ENCODE measurements at places on chromosomes 12 and 14. TPM values are rescaled to one million over a fixed set of nuclear protein-coding genes. Genes with fewer than 3 reads are reported as not detected.

The CYP46A1 gene
- polyA plus RNA-seq, result 1.0 TPM

The COL2A1 gene
- polyA plus RNA-seq, result not detected

The CARMIL3 gene
- 0.85 TPM for polyA plus RNA-seq

The JAG2 gene
- polyA plus RNA-seq, result 14.1 TPM

The EPYC gene
- polyA plus RNA-seq, result not detected

The SMIM41 gene
- 1.9 TPM for polyA plus RNA-seq

The MLF2 gene
- polyA plus RNA-seq, result 171 TPM

DNA sequence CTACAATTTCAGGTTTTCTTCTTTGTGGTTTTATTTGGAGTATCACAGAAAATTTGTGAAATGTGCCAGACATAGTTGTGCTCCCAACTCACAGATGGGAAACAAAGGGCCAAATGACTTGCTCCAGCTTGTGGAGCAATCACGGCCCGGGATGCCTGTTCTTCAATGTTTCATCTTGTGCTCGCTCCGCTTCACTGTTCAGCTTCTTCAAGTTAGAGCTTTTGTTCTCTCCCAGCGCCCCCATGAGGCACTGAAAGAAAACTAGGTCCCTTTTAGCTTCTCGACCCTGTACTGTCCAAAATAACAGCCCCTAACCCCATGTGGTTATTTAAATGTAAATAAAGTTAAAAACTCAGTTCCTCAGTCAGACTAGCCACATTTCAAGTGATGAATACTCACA is 187.9 kb upstream of the STXBP6 start:
- H3K4me1 ChIP-seq, result no peaks in the 10 kb centered on the region
- no peaks in the 10 kb centered on the region for H3K27me3 ChIP-seq
- peak; percentile 38 for DNase-seq
- H3K4me3 ChIP-seq, result no peak overlapping the region

GRCh38 chr12:92408072-92408900 is 262.6 kb upstream of the BTG1 start:
- no peaks in the 10 kb centered on the region for H3K36me3 ChIP-seq
- DNase-seq, result no peak
- no peak overlapping the region for H3K4me3 ChIP-seq
- no peaks in the 10 kb centered on the region for H3K4me1 ChIP-seq
- no peaks in the 10 kb centered on the region for H3K27me3 ChIP-seq

GRCh38 chr12:127230843-127231260 is 1036.1 kb upstream of the TMEM132C start:
- DNase-seq, result no peak
- H3K4me3 ChIP-seq, result no peak overlapping the region
- H3K27ac ChIP-seq, result no peak overlapping the region
- no peaks in the 10 kb centered on the region for H3K4me1 ChIP-seq

DNA sequence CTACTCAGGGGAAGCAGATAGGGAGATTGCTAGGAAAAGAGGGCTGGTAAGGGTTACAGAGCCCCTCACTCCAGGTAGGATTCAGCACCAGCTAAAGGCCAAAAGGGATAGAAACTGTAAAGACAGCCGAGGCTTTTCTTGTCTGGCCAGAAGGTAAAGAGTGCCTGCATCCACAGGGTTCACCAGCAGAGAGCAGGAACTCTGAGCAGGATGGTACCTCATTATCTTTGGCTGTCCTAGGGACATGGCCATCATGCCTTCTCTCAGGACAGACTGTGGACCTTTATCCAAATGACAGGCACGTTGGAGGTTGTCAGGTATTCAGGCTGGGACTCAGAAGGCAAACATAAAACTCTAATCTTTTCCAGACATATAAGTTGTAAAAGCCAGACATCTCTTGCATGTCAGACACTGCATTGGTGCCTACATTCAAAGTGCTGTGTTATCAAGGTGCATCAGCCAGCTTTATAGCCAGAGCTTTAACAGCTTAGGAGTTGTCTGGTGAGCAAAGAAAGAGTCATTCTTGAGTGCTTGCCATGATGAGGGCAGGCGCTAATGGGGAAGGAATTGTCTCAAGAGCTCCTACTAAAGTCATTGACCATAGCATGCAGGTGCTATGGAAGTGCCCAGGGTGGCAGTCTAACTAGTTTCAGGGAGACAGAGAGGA is 89.5 kb downstream of the PELI2 start:
- peaks cover 3% of the 10 kb centered on the region for H3K4me1 ChIP-seq
- H3K27ac ChIP-seq, result peak overlapping the region; percentile 27
- DNase-seq, result no peak
- no peak overlapping the region for H3K4me3 ChIP-seq
- no peaks in the 10 kb centered on the region for H3K27me3 ChIP-seq
- no peaks in the 10 kb centered on the region for H3K36me3 ChIP-seq

DNA sequence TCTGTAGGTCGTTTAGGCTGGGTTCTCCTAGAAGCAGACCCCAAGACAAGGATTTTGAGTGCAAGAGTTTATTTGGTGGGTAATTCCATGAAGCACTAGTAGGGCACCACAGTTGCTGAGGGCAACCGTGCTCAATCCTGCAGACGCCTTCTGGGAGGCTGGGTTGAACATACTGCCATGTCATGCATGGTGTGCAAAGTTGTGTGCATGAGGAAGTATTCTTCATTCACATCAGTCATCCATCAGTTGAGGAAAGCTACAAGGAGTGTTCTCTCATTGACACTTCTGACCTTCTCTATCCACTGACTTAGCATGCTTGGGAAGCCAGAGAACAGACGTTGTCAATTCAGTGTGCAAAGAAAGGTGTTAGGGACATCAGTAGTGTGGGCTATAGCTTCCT is 179.2 kb downstream of the PTPN11 start:
- H3K36me3 ChIP-seq, result no peaks in the 10 kb centered on the region
- H3K27ac ChIP-seq, result no peak overlapping the region
- H3K27me3 ChIP-seq, result no peaks in the 10 kb centered on the region

DNA sequence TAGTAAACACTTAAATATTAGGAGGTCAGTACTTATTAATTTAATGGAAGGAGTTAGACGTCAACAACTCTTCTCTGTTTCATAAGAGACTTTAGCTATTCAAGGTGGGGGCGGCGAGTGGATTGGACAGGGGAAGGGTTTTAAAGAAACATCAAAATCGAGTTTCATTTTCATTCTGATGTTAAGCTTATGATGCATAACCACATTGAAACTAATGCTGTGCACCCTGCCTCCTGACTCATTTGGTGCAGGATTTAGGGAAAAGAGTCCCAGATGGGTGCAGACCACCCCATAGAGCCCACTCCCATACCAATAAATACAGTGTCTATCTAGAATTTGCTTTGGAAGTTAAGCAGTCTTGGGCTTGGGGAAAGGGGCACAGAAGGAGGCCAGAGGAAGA is 7.4 kb downstream of the ZBTB39 start:
- H3K4me1 ChIP-seq, result no peaks in the 10 kb centered on the region
- no peak overlapping the region for H3K27ac ChIP-seq
- H3K27me3 ChIP-seq, result no peaks in the 10 kb centered on the region

DNA sequence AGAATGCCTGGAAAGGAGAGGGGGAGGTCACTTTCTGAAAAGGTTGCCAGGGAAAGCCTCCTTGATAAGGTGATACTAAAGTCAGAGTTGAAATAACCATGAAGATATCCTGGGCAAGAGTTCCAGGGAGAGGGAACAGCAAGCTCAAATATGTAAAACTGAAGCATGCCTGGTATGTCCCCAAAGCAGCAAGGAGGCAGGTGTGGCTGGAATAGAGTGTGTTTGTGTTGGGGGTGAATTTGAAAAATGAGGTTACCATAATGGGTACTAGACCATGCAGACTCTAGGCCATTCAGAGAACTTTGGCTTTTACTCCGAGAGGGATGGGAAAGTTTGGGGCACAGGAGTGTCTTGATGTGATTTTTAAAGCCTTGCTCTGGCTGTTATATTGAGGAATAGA is 66.7 kb upstream of the PTCSC3 start:
- H3K27me3 ChIP-seq, result no peaks in the 10 kb centered on the region
- DNase-seq, result no peak
- H3K27ac ChIP-seq, result peak overlapping the region; percentile 6
- H3K4me3 ChIP-seq, result no peak overlapping the region
- H3K36me3 ChIP-seq, result no peaks in the 10 kb centered on the region
- no peaks in the 10 kb centered on the region for H3K4me1 ChIP-seq

DNA sequence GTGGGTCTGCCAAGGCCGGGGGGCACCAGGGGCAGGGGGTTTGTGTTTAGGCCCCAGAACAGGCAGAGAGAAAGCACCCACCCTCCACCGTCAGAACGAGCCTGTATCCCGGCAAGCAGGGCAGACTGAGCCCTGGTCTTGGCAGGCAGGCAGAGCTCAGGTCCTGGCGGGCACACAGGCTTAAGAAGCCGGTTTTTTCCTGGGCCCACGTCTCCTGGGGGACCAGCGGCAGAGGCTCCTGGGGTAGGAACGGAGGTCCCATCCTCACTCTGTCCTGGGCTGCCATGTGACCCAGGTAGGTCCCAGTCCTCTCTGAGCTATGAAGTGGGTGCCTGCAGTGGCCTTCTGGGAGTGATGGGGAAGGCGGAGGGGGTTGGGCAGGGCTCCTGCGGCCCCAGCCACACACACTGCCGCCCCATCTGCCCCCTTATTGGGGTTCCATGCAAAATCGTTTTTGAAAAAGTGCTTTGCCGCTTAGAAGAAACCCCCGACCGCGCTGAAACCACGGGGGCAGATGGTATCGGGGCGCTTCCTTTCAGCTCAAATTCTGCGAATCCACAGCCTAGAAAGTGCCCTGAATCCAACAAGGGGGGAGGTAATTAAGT is 24.2 kb downstream of the SH2B3 start:
- H3K4me3 ChIP-seq, result no peak overlapping the region
- peaks cover 3% of the 10 kb centered on the region for H3K36me3 ChIP-seq
- peaks cover 4% of the 10 kb centered on the region for H3K4me1 ChIP-seq
- no peaks in the 10 kb centered on the region for H3K27me3 ChIP-seq

GRCh38 chr12:52198454-52199215 is 6.8 kb upstream of the KRT80 start:
- no peak overlapping the region for H3K4me3 ChIP-seq
- H3K27me3 ChIP-seq, result peaks cover 3% of the 10 kb centered on the region
- H3K4me1 ChIP-seq, result peaks cover 5% of the 10 kb centered on the region
- DNase-seq, result no peak

- no peaks in the 10 kb centered on the region for H3K4me1 ChIP-seq
- H3K27me3 ChIP-seq, result no peaks in the 10 kb centered on the region
- no peak overlapping the region for H3K4me3 ChIP-seq
These were observed 12.8 kb upstream of the FBRSL1 start for GRCh38 chr12:132477017-132477702.

- no peak overlapping the region for H3K27ac ChIP-seq
- DNase-seq, result peak; percentile 86
- H3K27me3 ChIP-seq, result no peaks in the 10 kb centered on the region
- no peak overlapping the region for H3K4me3 ChIP-seq
- H3K4me1 ChIP-seq, result peaks cover 8% of the 10 kb centered on the region
- H3K36me3 ChIP-seq, result no peaks in the 10 kb centered on the region
These were observed 34.2 kb upstream of the KICS2 start for GRCh38 chr12:64256166-64256800.

DNA sequence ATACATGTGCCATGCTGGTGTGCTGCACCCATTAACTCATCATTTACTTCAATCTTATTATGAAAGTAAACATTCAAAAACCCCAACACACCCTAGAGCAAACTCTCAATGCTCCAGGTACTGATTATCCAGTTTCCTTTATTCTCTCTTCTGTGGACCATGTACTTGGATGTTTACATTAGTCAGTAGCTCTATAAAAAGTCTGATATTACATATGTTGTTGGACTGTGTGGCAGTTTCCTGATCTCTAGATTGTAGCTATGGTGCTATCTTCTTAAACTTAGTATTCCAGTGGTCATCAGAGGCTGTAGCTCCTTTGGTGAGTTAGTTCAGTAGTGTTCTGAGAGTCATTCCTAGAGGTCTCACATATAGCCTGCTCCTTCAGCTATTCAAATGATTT is 25.1 kb upstream of the ITGA5 start:
- H3K27ac ChIP-seq, result no peak overlapping the region
- DNase-seq, result peak; percentile 25
- peaks cover 2% of the 10 kb centered on the region for H3K4me1 ChIP-seq

DNA sequence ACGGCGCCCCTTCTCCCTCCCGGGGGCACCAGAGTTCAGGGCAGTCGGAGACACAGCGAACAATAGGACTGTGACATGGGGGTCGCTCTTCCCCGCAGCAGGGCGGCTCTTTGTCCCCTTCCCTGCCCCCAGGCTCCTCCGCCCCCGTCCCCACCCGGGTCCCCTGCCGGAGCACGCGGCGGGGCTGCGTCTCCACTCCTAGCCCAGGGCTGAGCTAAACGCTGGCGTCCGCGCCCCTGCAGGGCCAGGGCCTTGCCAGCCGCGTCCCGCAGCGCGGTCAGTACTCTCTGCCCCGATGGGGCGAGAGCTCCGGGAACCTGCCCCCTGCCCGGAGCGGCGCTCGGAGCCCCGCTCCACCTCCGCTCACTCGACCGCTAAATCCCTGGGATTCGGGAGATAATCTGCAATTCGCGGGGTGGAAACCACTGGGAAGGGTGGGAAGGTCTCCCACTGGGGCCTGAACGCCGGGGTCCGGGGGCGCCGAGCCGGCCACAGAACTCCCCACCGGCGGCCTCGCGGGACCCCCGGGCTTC is 825 bp upstream of the CCDC85C start:
- no peaks in the 10 kb centered on the region for H3K36me3 ChIP-seq
- no peaks in the 10 kb centered on the region for H3K27me3 ChIP-seq
- H3K4me1 ChIP-seq, result peaks cover 8% of the 10 kb centered on the region
- H3K27ac ChIP-seq, result peak overlapping the region; percentile 89

DNA sequence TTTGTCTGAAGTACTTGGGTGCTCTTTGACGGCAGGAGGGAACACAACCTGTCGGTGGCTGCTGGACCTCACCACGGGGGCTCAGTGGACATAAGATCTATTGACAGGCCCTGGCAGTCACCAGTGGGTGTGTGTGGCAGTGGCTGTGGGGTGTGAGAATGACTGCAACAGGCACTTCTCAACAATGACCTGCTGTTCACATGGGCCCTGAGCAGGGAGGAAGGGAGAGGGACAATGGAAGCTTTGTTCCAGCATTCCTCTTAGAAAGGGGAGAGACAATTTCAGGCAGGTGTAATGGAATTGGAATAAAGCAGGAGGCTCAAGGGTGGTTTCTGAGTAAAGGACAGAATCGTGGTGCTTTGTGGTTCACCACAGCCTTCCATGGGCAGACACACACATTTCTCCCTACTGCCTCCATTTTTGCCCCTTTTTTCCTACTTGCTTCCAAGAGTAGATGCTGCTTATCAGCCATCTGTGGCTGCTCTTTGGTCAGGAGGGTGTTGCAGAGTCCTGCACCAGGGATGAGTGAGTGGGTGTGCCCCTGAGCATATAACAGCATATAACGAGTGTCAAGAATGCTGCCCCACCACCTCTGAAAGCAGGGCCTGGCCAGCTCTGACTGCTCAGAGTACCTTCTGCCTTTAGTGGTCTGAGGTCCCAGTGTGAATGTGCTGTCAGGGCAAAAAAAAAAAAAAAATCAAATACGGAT is 267.7 kb downstream of the RASSF9 start:
- no peaks in the 10 kb centered on the region for H3K4me1 ChIP-seq
- no peaks in the 10 kb centered on the region for H3K27me3 ChIP-seq
- no peak overlapping the region for H3K27ac ChIP-seq
- peak; percentile 16 for DNase-seq
- H3K4me3 ChIP-seq, result no peak overlapping the region
- no peaks in the 10 kb centered on the region for H3K36me3 ChIP-seq

- no peaks in the 10 kb centered on the region for H3K36me3 ChIP-seq
- no peaks in the 10 kb centered on the region for H3K27me3 ChIP-seq
- H3K4me1 ChIP-seq, result no peaks in the 10 kb centered on the region
- H3K27ac ChIP-seq, result no peak overlapping the region
These were observed 72.0 kb upstream of the RESF1 start for GRCh38 chr12:31887109-31887811.

- DNase-seq, result no peak
- H3K4me3 ChIP-seq, result no peak overlapping the region
- no peaks in the 10 kb centered on the region for H3K4me1 ChIP-seq
- H3K36me3 ChIP-seq, result no peaks in the 10 kb centered on the region
- no peak overlapping the region for H3K27ac ChIP-seq
- H3K27me3 ChIP-seq, result no peaks in the 10 kb centered on the region
These were observed 2.0 kb upstream of the MYH6 start for GRCh38 chr14:23409966-23410635.

All from lung (tissue), 17 donors.